ENCODE measurements at places on chromosomes 5 and 9. TPM values are rescaled to one million over a fixed set of nuclear protein-coding genes. Genes with fewer than 3 reads are reported as not detected.

The NPR3 gene
- total RNA-seq, result 26.2 TPM

GRCh38 chr5:1782385-1783215, 17.0 kb downstream of the MRPL36 start:
- DNase-seq, result no peak

DNA sequence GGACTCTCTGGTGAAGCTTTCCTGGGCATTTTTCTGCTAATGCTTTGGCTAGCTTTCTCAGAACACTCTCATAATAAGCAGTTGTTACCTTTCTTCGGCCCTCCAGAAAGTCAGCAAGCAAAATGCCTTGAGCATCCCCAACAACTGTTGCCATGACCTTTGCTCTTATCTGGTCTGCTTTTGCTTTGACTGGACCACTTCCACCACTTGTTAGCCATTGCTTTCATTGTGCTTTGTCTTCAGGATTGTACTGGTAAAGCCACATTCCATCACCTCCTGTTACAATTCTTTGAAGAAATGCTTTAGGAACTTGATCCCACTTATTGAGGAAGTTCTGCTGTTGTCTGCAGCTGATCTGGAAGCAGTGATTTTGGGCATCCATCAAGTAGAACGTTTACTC, 35.7 kb downstream of the RAD50 start:
- DNase-seq, result no peak

DNA sequence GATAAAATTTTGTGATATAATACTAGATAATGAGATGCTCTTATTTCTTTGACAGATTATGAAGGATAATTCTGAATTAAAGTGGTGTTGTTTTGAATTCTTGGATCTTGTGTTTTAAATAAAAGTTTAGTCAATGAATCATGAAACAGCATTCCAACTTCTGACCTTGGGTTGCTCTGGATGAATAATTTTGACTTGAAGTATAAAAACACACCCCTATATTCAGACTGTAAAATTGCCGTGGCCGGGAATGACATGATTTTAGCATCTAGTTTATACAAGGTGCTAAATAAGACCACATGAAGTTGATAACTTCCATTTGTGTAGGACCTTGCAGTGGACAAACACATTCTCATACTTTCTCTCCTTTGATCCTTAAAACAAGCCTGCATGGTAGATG, 67.2 kb upstream of the DAP start:
- no peak for DNase-seq

The KLF9 gene
- total RNA-seq, result 78.9 TPM

The ACTBL2 gene
- total RNA-seq, result not detected

DNA sequence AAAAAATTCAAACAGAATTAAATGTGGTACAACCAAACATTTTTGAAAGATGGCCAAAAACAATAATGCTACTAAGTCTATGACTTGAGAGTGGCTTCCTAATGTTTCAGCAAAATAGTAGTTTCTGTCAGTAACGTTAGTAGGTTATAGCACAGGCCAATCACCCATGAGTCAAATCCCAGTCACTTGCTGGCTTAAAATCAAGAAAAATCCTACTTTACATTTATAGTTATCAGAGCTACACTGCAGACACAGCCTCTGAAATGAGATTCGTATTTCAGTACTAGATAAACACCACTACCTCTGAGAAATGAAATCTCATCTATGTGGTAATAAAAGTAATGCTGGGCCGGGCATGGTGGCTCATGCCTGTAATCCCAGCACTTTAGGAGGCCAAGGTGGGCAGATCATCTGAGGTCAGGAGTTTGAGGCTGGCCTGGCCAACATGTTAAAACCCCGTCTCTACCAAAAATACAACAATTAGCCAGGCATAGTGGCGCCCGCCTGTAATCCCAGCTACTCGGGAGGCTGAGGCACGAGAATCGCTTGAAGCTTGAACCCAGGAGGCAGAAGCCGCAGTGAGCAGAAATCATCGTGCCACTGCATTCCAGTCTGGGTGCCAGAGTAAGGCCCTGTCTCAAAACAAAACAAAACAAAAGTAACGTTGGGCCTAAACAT, 6.1 kb downstream of the ZDHHC21 start:
- no peak for DNase-seq

DNA sequence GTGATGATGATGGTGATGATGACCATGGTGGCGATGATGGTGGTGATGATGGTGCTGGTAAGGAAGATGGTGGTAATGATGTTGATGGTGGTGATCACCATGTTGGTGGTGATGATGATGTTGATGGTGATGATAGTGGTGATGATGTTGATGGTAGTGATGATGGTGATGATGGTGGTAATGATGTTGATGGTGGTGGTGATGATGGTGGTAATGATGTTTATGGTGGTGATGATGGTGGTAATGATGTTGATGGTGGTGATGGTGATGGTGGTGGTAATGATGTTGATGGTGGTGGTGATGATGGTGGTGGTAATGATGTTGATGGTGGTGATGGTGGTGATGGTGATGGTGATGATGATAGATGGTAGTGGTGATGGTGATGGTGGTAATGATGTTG, 20.7 kb upstream of the RXRA start:
- DNase-seq, result no peak

- no peak for DNase-seq
Observed at GRCh38 chr5:158933494-158934318, 166.0 kb downstream of the EBF1 start.

The ADAMTSL1 gene
- total RNA-seq, result 2.5 TPM

DNA sequence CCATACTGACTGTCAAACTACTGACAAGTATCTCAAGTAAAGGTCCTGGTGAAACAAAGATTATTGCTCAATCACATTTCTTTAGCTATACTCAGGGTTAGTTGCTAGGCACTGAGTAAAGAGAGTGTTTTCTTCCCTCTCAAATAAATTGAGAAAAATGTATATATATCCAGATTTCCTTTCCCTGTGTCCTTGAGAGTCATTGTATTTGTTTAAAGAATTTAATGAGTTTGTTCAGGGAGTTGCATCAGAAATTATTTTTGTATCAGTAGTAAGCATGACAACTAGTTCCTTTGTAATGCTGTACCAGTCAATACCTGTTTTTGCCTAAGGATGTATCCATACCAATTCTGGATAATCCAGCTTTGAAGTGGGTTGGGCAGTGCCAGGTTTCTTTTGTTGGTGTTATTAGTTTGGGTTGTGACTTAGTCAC, 3.2 kb upstream of the ANKHD1 start:
- DNase-seq, result no peak

GRCh38 chr5:128534726-128535125, 3.3 kb downstream of the FBN2 start:
- no peak for DNase-seq

DNA sequence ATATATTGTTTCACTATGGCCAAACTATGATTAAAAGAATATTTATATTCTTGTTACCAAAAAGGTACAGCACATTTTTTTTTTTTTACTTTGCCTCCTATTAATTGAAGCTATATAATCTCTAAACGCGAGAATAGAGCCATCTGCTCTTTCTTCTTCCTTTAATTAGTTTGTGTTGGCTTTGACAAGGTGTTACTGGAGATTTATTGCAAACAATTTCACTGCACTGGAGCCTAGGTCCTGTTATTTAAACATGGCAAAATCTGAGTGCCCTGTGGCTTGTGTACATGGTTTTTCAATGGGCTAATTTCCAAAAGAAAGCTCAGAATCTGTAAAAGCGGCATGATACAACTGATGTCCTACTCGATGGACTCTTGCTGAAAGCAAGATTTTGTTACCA, 40.8 kb upstream of the GABRG2 start:
- DNase-seq, result no peak

DNA sequence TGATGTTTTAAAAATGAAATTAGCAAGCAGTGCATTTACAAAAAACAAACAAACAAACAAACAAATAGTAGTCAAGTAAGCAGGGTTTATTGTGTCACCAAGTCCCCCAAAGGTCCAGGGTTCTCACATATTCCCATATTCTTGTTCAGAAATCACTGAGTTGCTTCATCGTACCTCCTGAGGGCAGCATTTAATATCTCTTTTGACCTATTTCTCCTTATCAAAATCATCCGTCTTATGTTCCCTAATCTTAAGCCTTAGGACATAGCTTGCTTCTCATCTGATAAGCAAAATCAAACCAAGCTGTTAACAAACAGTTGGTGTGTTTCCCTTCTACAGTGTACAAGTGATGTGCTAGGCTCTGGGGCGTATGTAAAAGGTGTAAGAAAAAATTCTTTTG, 109.5 kb upstream of the MAN2A1 start:
- no peak for DNase-seq

The IL9 gene
- total RNA-seq, result not detected

DNA sequence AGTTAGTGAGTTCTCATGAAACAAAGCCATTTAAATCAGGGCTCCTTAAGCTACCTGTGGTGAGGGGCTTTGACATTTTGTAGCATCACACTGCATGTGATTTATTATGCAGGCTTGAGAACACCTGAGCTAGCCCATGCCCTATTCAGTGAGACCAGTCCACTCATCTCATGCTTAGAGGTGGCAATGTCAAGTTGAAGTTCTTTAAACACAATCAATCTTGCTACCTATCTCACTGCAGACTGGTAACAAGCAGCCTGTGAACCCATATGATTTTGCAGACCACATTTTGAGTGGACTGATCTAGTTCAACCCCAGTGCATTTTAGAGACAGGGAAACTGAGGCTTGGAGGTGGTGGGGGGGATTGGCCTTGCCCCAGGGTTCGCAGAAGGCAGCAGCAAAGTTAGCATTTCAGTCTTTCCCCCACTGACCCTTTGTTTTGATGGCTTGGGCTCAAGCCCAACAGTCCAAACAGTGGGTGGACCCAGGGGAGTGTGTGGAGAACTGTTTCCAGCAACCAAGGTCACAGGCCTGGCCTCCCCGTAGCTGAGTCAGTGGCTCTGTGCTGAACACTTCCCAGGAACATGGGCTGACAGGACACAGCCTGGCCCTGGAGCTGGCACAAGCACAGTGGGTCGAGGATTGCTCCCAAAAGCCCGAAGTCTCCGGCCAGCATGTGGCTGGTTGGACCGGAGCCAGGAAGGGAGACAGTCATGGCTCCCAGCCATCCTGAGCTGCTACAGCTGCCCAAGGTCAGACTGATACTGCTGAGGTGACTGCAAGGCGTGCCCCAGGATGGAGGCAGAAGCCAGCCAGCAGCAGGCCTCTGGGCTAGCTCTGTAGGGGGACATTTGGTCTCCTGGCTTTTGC, 95.3 kb downstream of the RGS3 start:
- peak; percentile 93 for DNase-seq

GRCh38 chr5:69285448-69286116, 47.0 kb downstream of the CCDC125 start:
- no peak for DNase-seq

DNA sequence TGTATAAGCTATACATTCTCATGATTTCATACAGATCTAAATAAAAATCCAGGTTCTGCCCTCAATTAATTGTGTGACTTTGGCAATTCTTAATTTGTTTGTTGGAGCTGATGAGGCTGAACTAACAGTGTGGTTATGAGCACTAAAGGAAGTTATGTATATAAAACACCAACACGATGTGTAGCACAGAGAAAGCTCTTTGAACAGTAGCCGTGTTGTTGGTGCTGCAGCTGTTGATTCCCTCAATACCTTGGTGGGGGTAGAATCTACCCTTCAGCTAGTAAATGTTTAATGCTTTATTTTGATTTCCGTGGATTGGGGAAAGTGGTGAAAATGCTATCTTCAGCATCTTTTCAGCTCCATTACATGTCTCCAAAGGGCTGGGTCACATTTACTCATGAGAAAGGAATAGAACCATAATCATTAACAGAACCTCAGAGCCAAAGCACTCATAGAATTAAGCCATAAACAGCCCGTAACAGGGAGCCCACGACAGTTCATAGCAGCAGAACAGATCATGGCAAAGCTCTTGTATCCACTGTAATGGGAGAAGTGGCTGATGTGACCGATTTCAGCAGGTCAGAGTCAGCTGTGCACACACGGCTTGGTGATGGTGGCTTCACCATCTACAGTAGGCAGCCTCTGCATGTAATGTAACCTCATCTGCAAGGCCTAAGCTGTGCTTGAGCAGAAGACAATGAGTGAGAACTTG, 332.7 kb downstream of the DIRAS2 start:
- DNase-seq, result no peak

DNA sequence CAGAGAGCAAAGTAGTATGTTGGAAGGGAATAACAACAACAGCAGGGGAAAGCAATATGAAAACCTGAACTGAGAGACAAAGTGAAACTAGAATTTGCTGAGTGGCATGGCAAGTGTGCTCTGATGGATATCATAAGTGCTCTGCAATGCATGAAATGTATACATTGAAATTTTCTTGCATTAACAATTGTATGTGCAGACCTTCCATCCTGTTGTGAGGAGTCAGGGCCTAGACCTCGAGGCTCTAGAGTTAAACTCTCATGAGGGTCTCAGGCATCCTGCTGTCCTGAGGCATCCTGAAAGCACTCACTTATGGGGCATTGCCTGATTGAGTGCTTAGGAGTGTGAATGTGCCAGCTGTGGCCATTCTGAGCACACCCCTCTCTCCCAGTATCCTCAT, 1.1 kb downstream of the ECM2 start:
- no peak for DNase-seq

DNA sequence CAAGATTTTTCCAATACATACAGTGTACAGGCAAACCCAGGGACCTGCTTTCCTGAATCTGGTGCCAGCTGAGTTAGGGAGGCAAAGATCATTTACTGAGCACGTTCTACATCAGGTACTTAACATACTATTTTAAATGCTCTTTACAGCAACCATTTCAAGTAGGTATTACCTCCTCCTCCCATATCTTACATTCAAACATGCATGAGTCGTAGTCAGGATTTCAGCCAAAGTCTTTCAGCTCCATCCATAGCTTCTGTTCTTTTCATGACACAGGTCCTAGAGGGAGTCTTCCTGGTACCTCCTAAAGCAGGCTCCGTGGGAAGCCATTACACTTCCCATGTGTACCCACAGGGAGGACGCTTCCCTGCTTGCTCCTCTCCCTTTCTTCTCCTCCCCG, 11.7 kb downstream of the KCNV2 start:
- no peak for DNase-seq

GRCh38 chr5:16663840-16664239, 47.0 kb upstream of the RETREG1 start:
- no peak for DNase-seq

DNA sequence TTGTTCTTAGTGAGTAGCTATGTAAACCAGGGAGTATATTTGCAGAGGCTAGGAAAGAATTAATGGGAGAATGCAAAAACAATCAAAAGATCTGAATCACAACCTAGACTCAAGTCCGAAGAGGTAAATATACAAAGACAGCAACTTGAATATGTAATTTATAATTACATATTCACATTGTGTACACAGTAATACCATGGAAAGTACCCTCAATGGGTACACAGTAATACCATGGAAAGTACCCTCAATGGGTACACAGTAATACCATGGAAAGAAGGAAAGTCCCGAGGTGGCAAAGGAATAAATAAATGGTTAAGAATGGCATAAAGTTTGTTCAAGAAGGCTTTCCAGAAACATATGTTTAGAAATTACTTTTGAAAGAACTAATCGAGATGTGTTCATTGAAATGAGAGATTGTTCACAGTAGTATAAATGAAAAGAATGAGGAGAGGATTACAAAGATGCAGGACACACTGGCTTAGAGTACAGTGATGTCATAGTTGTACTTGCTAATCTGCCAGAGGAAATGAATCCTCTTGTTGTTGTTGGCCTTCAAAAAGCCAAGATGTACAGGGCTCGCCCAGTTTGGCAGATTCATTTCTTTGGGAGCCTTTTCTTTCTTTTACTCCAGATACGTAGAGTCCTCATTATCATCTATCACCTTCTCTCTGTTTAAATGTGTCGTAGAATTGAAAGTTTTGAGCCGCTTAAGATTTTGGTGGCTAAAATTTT, 116.0 kb downstream of the UNC13B start:
- DNase-seq, result peak; percentile 33

Data from left cardiac atrium (tissue), 4 donors.